OCI-LY7 (cell line): ENCODE measurements at places on chromosomes 4 and X. TPM values are rescaled to one million over a fixed set of nuclear protein-coding genes. Genes with fewer than 3 reads are reported as not detected.

DNA sequence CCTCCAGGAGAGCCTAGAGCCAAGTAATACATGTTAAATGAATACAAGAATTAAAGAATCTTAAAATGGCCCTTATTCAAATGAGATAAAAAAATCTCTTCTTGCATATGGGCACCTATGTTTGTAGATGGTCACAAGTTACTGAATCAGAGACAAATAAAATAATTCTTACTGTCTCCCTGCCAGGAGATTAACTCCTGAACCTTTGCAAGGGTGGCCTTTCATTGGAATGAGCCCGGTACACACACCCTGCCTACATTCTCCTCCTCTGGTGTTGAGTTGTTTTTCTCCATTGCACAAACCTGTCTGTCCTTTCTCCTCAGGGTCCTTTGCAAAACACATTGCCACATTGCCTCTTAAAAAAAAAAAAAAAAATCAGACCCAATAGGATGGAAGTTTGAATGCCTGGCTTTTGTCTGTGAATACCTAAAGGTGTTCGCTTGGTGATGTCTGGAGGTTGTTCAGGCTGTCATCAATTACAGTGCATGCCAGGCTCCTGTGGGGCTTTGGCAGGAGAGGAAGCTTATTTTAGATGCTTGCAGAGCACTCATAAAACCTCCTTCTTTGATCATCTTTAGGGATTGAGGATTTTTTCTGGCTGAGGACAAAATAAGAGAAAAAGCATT lies 8.3 kb upstream of the TMEM154 start:
- no peak for DNase-seq

DNA sequence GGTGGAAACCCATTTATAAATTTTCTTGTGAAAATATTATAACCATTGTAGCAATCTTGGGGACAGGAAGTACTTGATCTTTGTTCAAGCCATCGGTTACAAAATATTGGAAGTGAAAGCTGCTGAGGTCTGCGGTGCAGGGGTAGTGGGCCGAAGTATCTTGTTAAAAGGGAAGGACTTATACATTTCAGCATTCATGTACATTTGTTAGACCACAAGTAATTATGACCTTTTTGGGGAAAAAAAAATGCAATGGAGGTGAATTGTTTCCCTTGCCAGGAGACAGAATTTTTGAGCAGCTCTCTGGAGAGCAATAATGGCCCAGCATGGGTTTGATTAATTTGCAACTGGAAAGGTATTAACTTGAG lies 121.3 kb downstream of the EGF start:
- no peak for DNase-seq

- DNase-seq, result no peak
Measured at GRCh38 chrX:39845233-39845632, 252.5 kb downstream of the BCOR start.

GRCh38 chr4:140135529-140136088 lies 18.4 kb downstream of the MAML3 start:
- no peak for DNase-seq

DNA sequence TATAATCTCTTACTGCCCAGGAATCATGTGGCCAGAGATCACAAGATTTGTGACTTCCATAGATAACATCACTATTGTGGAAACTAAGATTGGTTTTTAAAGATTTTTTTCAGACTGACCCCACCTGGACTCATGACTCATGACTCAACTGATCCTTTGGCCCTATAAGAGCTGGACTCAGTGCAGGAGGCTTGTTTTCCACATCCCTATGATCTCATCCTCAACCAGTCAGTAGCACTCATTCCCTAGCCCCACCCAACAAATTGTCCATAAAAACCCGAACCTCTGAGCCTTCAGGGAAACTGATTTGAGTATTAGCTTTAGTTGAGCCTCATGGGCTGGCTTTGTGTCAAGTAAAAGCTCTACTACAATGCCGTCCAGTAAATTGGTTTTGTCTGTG lies 7.9 kb upstream of the NOCT start:
- DNase-seq, result no peak

Gene TGIF2LX
- not detected in 2 replicates for total RNA-seq

- DNase-seq, result no peak
Measured at GRCh38 chr4:100590325-100590724, 72.5 kb upstream of the EMCN start.

DNA sequence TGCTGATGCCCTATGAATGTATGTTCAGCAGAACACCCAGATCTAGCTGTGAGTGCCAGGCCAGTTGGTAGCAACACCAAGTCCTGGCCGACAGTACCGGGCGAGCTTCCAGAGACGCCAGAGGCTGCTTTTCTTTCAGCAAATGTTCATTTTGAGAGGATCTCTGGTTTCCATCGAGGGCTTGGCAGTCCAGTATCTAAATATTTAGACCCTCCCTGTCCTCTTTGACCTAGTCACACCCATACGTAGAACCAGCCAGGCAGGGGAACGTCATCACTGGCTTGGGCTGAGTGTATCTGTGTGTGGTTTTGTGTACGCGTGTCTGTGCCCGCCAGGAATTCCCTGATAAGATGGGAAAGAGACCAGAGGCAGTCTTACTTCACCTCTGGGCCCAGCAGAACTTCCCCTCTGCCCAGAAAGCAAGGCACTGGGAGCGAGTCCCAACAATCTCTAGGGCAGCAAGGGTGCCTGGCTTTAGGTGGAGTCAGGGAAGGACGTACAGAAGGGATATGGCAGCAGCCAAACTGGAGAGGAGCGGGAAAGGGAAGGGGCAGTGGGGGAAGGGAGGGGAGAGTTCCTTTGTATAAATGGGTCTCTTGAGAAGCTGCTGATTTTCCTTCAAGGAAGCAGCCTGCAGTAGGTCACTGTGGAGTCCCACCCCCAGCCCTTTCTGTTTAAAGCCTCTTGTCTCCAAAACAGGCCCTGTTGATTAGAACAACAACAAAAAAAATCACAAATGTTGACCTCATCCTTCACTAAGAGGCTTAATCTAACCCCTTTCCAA lies 15.0 kb upstream of the ELF4 start:
- no peak for DNase-seq

Gene RGN
- total RNA-seq, result not detected in 2 replicates

DNA sequence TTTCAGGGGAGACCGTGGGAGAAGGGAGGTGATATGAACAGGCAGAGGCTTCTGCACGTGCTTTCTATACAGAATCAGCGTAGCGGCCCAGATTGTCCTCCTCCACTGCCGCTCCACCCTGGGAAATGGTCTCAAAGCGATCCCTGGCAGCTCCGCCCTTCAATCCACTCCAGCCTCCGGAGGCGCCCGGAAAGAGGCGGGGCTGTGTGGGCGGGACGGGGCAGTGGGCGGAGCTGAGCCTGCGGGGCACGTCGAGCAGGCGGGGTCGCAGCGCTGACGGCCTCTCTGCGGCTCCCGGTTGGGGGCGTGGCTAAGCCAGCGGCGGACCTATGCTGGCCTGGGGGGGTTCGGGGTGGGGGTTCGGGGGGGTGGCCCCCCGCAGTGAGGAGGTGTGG lies 210 bp upstream of the SMIM10L2A start:
- DNase-seq, result peak; percentile 58
